ENCODE measurements at places on chromosomes 11 and 22.

DNA sequence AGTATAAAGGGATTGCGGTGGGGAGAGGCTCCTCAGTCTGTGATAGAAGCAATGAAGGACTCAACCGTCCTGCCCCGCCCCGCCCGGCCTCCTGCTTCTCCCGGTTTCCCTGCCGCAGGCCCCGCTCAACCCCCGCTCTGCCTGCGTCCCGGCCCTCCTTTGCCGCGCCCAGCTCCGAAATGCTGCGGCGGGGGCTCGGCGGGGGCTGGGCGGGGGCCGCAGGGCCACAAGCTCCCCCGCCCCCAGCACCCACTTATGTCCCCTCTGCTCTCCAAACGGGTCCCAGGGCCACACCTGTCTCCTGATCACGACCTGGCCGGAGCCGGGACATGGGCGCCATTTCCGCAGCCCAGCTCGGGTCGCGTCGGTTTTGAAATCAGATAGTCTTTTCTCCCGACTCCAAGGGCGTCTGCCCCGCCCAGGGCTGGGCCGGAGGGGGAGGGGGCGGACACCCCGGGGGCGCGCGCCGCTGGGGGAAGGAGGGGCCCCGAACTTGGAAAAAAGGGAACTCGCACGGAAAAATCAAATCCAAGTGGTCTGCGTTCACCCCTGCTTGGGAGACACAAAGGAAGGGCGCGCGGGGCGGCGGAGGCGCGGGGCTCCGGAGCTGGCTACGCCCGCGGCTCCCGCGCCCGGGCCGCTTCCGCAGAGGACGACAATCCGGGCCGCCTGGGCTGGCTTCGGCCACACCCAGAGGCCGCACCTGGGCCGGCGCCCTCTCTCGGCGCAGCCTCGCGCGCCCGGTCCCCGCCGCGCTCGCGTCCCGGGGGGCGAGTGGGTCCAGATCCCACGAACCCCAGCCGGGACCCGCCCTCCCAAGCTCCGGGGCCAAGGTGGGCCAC is 70.6 kb upstream of the EP300 start:
- DNase-seq = peak; percentile 89

GRCh38 chr11:18309691-18310090 is 12.2 kb downstream of the HPS5 start:
- DNase-seq = no peak

DNA sequence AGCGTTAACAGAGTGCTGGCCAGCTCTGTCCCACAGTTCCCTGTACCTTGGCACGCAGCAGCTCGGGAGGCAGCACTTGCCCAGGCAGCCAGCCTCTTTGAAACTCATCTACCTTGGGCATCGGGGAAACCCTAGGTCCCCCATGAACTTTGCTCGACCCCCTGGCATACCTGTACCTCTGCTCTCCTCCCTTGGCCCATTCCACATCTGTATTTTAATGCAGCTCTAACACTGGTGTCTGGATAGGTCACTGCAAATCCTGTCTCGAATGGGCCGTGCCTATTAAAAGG is 304.1 kb downstream of the TBC1D22A start:
- no peak for DNase-seq

GRCh38 chr11:106684944-106685343 is 333.3 kb downstream of the GUCY1A2 start:
- no peak for DNase-seq

DNA sequence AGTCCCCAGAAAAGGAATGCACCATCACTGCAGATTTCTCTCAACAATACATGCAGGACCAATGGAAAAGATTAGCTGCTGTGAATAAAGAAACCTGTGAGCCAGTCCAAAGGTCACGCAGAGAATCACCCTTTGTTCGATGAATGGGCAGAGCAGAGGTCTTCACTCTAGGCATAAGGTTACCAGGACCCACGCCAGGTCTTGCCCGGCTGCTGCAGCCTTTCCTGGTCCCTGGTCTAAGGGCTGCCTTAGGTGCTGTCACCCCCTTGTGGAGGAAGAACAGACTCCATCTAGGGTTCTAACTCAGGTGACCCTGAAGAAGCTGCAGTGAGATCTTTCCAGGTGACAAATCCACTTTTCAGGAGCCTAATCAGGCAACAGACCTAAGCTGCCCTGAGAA is 29.0 kb upstream of the NAP1L4 start:
- DNase-seq = peak; percentile 60

GRCh38 chr11:16526947-16527346 is 170.6 kb upstream of the SOX6 start:
- DNase-seq = no peak

GRCh38 chr22:32281072-32281471 is 25.9 kb upstream of the SLC5A4 start:
- no peak for DNase-seq

- DNase-seq = no peak
Measured at GRCh38 chr11:17445240-17445795, 31.3 kb downstream of the ABCC8 start.

- DNase-seq = peak; percentile 83
Measured at GRCh38 chr22:39266398-39267030, 21.7 kb upstream of the PDGFB start.

DNA sequence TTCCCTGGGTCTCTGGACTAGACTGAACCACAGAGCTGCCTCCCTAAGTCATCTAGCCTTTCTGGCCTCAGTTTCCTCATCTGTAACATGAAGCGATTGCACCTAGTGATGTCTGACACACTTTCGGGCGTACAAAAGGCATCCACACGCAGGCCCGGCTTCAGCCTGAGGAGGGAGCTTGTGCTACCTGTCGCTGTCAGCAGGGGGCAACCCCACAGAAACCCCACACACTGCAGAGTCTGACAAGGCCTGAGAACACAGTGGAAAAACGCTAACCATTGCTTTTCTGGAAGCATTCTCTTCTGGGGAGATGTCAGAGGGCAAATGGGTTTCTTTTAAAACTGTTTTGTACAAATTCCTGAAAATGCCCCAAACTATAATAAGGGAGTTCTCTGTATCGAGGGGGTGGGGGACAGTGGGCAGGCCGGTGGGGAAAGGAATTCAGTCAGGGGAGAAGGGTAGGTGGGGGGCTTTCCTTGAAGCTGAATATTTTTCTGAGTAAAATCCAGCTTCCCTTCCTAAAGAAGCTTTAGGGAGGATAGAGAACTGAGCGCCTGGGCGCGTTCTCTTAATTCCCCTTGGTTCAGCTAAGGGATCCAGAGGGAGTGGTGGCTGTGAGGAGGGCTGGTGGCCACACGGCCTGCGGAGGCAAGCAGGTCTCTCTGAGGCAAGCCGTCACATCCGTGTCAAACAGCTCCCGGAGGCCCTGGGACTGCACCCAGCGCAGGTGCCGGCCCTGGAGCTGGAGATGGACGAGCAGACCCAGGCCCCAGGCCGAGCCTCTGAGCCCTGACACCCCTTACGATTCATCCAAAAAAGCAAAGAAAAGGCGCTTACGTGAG is 533 bp downstream of the ELF5 start:
- peak; percentile 80 for DNase-seq

DNA sequence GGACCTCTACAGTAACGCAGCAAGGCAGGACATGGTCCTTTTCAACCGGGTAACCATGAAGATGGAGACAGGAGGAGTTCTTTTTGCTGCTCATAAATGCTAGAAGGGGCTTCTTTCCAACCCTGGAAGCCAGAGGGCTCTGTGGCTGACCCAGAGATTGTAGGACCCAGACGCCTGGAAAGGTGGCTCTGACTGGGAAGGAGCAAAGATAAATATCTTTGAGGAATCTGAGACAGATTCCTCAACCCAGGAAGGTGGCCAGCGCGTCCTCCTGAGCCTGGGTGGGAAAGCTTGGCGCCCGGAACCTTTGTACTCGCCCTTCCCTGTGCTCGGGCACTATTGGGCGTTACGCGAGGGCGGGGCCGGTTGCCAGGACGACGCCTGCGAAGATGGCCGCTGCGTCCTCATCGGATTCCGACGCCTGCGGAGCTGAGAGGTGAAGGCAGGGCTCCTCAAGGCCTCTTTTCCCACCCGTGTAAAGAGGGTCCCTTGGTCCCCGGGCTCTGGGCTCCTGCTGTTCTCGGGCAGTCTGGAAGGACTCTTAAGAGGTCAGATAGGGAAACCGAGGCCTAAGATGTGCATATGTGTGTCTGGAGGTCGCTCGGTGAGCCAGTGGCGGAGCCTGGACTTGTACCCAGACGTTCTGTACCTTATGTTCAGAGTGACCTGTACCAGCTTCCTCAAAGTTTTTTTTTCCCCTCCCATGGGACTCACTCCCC is at the start of gene BBS1:
Gene BBS1, plus strand, starts transcription at position 365 of the 719 bp plus-strand sequence. Its CDS starts 25 bp downstream, at position 390.
- peak; percentile 89 for DNase-seq
